ENCODE measurements at places on chromosomes 11 and 22.

DNA sequence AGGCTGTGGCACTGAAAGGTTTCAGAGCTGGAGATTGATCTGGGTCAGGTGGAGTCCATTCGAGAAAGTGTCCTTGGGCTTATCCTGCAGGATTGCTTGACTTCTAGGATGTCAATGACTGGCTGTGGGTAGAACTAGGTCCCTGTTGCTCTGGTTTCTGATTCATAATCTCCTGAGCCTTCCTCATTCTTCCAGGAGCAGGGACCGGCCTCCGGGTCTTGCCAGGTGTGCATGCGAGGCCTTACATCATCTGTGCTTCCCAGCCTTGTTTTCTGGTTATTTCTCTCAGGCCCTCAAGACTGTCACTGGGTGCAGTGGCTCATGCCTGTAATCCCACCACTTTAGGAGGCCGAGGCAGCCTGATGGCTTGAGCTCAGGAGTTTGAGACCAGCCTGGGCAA is 33.3 kb upstream of the SORL1-AS1 start:
- no peak for DNase-seq

DNA sequence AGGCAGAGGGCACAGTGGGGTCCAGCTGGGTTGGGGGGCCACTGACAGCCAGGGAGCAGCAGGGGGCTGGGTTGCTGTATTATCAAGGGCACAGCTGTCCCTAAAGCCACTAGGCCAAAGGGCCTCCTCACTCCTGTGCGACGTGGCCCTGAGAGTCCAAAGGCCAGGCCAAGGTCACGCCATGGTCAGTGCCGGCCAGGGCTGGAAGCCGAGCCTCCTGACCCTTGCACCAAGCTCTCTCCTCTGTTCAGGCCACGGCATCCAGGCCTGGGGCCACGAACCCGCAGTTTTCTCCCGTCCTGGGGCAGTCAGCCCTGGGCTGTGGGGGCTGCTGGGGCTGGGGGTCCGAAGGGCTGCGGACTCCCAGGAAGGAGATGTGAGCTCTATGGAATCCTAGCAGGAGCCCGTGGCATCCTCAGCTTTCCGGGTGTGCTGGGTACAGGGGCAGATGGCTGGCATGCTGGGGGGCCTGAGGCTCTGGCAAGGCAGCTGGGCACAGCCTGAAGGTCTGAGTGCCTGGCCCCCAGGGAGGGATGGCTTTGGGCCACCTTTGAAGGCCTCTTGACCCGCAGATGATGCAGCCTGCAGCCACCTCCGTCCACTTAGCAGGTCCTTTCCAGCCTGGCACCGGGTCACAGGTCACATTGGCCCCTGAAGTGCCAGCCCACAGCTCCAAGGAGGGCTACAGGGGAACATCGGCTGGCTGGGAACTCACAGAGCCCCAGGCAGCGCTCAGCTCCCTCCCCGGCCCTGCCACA is 17.3 kb upstream of the PPARA start:
- no peak for DNase-seq

DNA sequence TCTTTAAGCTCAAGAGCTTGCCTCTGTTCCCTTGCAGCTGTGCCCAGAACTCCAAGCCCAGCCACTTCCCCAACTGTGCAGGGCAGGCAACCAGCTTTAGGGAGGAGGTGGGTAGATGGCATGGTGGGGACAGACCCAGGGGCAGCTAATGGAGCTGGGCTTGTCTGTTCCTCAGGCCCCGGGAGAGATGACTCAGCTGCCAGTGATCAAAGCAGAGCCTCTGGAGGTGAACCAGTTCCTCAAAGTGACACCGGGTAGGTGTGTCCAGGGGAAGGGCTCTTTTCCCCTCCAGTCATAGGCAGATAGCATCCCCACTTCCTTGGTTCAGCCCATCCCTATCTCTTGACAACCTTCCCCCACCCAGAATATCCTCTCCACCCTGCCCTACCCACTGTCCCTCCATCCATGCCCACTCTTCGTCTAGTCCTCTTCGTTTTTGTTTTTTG is 32.4 kb downstream of the CREB3L1 start:
- no peak for DNase-seq

DNA sequence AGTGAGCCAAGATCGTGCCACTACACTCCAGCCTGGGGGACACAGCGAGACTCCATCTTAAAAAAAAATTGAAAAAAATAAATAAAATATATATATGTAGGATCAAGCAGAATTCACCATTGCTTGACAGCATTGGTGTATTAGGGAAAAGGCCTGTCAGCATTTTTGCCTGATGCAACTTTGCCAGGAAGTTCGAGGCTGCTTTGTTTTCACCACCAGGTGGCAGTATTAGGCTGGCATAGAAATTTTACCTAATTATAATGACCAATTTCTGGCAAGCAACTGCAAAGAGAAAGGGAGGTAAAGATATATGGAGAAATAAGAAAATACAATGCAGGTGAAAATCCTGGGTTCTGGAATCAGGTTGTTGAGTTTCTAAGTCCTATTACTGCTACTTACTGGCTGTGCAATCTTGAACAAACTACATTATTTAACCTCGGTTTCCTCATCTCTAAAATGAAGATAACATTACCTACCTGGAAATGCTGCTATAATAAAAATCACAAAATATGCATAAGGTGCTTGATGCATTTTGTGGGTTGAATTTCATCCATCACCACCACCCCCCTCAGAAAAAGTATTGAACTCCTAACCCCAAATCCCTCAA is 24.7 kb downstream of the LAYN start:
- peak; percentile 34 for DNase-seq

- no peak for DNase-seq
These were observed 133.4 kb downstream of the EHF start for GRCh38 chr11:34754171-34754823.

DNA sequence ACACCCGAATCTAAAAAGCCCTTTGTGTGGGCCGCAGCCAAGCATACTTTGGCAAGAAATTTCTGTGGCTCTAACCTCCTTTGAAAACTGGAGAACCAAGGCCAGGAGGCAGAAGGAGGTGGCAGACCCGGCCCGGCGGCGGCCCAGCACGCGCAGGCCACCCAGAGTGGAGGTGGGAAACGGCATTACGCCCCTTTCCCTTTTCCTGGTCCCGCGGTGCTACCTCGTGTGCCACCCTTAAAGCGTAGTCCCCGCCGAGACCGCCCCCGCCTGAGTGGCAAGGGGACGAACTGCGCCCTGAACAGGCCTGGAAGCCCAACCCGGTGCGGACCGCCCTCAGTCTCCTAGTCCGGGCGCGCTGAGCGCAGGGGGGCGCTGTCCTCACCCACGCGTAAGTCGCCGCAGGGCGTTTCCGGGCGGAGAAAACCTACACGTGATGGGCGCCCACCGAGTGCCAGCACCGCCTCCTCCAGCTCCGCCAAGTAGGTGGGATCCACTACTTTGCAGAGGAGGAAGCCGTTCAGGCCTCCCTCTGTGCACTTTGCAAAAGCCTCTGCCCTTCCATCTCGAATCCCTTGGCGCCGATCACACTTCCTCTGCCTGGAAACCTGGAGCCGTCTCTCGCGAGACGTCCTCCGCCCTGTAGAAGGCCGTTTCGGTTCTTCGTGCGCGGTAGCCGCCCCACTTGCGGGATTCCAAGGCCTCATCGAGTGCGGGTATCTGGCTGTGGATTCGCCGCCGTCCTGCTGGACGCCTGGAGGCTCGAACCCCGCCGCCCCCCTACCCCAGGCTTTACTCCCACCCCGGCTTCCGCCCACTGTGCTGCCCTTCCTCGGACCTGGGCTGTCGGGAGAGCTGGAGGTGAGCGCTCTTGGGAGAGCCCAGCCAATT is at the start of gene ACCS:
Gene ACCS, plus strand, starts transcription at position 430 of the 891 bp plus-strand sequence. CDS start 1,358 bp downstream, outside the sequence.
- peak; percentile 78 for DNase-seq

DNA sequence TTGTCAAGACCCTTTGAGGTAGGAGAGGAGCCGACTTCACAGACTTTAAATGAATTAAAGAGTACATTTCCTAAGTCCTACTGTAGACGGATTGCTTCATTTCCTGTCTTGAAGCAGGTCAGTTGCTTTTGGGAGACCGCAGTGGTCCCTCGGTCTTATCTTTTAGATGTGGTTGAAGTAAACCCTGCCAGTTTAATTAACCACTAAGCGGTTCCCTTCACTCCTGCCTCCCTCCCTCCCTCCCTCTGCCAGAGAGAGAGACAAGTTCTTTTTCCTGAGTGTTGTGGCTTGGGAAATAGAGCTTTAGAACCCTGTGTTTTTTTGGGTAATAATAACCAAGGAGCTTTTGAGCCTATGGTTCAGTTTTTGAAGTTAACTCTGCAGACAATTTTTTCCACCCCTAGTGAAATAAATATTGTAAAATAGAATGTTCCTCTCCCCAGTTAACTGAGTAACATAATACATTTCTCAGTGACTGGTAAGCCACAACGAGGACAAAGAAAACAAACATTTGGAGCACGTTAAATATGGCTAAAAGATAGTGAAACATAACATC is 147.5 kb downstream of the LDLRAD3 start:
- no peak for DNase-seq

GRCh38 chr11:35236667-35237003 is 97.7 kb downstream of the CD44 start:
- DNase-seq: no peak

- no peak for DNase-seq
These were observed 196.7 kb downstream of the DSCAML1 start for GRCh38 chr11:117600234-117600783.

GRCh38 chr22:29860006-29860766 is 22.1 kb upstream of the ASCC2 start:
- DNase-seq: no peak

GRCh38 chr11:43523632-43524031 is 156.9 kb upstream of the HSD17B12 start:
- DNase-seq: no peak

Measured in stimulated activated CD4-positive, alpha-beta T cell treated with anti-CD3 and anti-CD28 coated beads, TNF-alpha, amount 100 ng/mL, for 48 hours (primary cell).